ENCODE measurements at places on chromosomes 12 and 14.

DNA sequence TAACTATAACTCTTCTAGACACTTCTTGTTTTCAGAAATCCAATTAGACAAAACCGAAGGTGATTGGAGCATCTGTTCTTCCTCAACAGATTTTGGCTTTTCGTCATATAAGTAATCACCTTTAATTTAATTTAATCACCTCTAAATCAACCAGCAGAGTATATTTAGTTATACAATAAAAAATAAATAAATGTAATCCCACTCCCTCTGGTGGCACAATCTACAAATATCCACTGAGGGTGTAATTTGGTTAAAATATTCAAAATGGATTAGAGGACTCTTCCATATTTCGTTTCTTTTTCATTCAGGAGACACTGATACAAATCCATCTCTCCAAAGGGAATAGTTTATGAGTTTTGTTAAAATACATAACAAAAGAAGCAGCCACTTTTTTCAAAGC lies 18.3 kb upstream of the SLC35F4 start:
- peak; percentile 18 for DNase-seq

GRCh38 chr14:54220071-54220703 lies 176.6 kb upstream of the CDKN3 start:
- DNase-seq = no peak

- no peak for DNase-seq
These were observed 5.3 kb downstream of the ISCU start for GRCh38 chr12:108567406-108568337.

DNA sequence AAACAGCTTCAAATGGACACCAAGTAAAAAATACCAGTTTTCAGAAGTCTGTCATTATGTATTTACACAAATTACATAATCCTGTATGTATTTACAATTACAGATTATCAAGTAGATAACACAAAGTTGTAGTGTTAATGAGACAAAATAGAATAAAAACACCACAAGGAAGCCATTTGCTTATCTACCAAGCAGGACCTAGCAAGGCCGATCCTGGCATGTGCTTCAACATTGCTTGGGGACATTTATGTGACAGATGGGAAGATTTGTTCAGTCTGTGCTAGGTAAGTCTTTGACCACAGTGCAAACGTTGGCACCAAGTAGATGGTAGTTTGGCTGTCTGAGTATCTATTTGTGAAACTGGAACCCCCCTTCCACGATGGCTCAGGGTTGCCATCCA lies 35.8 kb downstream of the BCAT1 start:
- no peak for DNase-seq

- DNase-seq = peak; percentile 78
These were observed at the start of gene HECTD1 for GRCh38 chr14:31207755-31208545. HECTD1 (minus strand) TSS chr14:31207793; CDS start chr14:31205936, 1,857 bp downstream.

DNA sequence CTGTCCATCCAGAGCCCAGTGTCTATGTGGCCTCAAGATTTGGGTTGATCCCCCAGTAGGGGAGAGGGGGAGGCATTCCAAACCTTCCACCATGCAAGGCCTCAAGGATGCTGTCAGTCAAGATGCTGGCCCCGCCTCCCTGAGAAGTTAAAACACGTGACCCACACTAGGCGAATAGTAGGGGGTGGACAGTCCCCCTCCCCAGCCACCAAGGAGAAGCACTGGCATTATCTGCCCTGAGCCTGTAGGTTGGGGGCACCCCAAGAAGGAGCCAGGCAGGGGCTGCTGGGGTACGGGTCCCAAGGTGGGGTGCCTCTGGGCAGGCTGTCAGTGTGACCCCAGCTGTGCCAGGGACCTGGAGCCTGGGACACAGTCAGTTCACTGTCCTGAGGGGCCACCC lies 2.3 kb downstream of the SLC25A29 start:
- DNase-seq = no peak

- no peak for DNase-seq
These were observed 245.8 kb downstream of the FBXL14 start for GRCh38 chr12:1348606-1349005.

DNA sequence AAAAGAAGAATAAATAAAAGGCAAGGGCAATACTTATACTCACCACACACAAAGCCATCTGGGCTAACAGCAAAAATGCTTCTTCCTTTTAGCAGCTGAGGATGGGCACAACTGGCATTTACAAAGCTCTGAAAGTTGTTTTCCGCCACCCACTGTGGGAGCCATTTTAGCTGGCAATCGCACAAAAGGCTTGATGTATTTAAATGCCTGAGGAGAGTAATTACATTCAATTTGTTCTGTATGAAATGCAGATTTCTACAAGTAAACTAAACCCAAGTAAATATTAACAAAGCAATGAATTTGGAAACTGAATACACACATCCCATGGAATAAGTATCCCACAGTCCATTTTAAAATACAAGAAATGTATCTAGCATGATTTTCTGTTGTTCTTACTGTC lies 37.5 kb downstream of the LRIG3 start:
- no peak for DNase-seq

- DNase-seq = no peak
These were observed 25.3 kb downstream of the TMEM117 start for GRCh38 chr12:43861015-43861839.

GRCh38 chr14:84704601-84705000 lies 825.3 kb upstream of the FLRT2 start:
- DNase-seq = no peak

Data from HT-29 (cell line).